ENCODE measurements at places on chromosomes 2 and 18. TPM values are rescaled to one million over a fixed set of nuclear protein-coding genes. Genes with fewer than 3 reads are reported as not detected.

Gene SCN7A
- not detected for total RNA-seq

Gene NPHP1
- total RNA-seq = 6.1 TPM

Gene ZNF532
- 69.6 TPM for total RNA-seq

Gene ABCB11
- total RNA-seq = 0.53 TPM

Gene HJURP
- 42.0 TPM for total RNA-seq

Gene UGT1A8
- total RNA-seq = not detected

Gene LBX2
- 3.2 TPM for total RNA-seq

Gene NT5DC4
- total RNA-seq = not detected

Gene SCLY
- 23.0 TPM for total RNA-seq

Gene SERPINB10
- 0.07 TPM for total RNA-seq

Gene UCN
- 0.13 TPM for total RNA-seq

Gene CHN1
- total RNA-seq = 27.3 TPM

Gene LONRF2
- under 0.01 TPM for total RNA-seq

Gene DSG4
- not detected for total RNA-seq

Gene KLHL14
- not detected for total RNA-seq

Gene RTKN
- 9.3 TPM for total RNA-seq

Gene WDCP
- total RNA-seq = 18.5 TPM

Gene RABL2A
- total RNA-seq = 8.0 TPM

Gene IL36G
- total RNA-seq = not detected

Gene FIGN
- total RNA-seq = 6.5 TPM

Gene SCYGR4
- total RNA-seq = not detected

Gene CYP26B1
- total RNA-seq = 0.53 TPM

Gene MATN3
- 3.5 TPM for total RNA-seq

Gene MRO
- not detected for total RNA-seq

Gene SERPINB3
- not detected for total RNA-seq

Gene TXNDC9
- 133 TPM for total RNA-seq

Gene NEU4
- not detected for total RNA-seq

Gene HPCAL1
- total RNA-seq = 70.2 TPM

Gene NAT8
- not detected for total RNA-seq

Gene GPR45
- not detected for total RNA-seq

Gene CENPO
- 45.3 TPM for total RNA-seq

Gene ANKRD29
- 0.27 TPM for total RNA-seq

Gene NOL4
- total RNA-seq = not detected

Gene MYOM1
- under 0.01 TPM for total RNA-seq

Gene IL1F10
- not detected for total RNA-seq

Gene ZSWIM2
- total RNA-seq = not detected

Gene DES
- not detected for total RNA-seq

Gene PTMA
- 1,929 TPM for total RNA-seq

Gene FN1
- total RNA-seq = 1,060 TPM

Gene NETO1
- total RNA-seq = not detected

Gene CTAGE1
- total RNA-seq = not detected

Gene DSC2
- total RNA-seq = 0.14 TPM

Gene PRKAG3
- not detected for total RNA-seq

Gene RNF181
- 165 TPM for total RNA-seq

Gene RAB6D
- total RNA-seq = not detected

Gene DTNA
- total RNA-seq = 19.8 TPM

Gene PROC
- total RNA-seq = not detected
